Cardiac muscle cell (in vitro differentiated cells and primary cell): ENCODE measurements at places on chromosomes 3 and 15. TPM values are rescaled to one million over a fixed set of nuclear protein-coding genes. Genes with fewer than 3 reads are reported as not detected.
A peak's percentile ranks its signal among the peaks of the same experiment; 100 is the strongest.

GRCh38 chr3:143812481-143812880 is 35.8 kb downstream of the SLC9A9 start:
- no peak for DNase-seq

DNA sequence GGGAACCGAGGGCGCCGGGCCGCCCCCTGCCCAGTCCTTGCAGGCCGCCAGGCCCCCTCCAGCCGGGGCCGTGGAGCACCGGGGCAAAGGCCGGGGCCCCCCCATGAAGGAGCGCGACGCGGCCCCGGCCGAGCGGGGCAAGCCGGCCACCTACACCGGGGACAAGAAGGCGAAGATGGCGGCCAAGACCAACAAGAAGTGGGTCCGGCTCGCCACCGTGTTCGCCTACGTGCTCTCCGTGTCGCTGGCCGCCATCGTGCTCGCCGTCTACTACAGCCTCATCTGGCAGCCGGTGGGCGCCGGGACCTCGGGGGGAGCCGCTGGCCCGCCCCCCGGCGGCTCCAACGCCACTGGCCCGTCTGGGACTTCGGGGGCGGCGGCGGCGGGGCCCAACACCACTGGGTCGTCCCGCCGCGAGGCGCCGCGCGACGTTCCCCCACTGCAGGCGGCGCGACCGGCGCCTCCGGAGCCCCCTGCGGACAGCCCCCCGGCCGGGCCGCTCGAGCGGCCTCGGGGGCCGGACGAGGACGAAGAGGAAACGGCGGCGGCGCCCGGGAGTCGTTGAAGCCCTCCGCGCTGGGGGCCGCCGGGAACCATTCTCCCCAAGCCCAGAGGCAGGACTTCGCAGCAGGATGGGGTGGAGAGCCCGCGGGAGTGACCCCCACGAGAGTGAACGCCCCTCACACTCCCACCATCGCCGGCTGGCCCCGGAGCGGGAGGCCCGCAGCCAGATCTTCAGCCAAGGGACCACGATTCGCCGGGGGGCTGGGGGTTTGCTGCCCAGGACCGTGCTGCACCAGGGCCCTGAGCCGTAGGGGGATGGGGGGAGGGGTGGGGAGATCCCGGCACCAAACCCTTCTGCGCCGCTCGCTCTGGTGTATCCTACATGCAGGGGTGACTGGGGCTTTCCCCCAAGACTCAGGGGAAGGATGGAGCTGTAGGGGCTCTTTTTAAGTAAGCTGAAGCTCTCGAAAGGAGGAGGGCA is 753 bp downstream of the INAFM2 start:
- DNase-seq: no peak

DNA sequence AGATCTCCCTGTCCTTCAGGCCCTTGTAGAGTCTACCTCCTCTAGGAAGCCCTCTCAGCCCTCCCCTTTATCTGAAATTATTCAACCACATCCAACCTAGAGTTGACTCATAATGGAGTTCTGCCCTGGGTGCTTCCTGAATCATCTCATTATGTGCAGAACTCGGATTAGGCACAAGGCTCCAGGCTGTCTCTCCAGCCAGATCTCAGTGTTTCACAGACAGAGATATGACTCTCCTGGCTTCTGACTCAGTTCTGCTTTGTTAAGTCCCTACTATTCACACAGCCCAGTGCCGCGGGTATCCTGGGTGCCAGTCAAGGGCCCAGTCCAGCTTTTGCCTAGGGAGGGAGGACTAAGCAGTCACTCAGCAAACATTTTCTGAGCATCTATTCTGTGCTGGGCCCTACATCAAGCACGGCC is 9.3 kb downstream of the STRA6 start:
- peak; percentile 81 for DNase-seq

GRCh38 chr3:60298141-60298540 is 953.1 kb downstream of the FHIT start:
- DNase-seq: no peak

DNA sequence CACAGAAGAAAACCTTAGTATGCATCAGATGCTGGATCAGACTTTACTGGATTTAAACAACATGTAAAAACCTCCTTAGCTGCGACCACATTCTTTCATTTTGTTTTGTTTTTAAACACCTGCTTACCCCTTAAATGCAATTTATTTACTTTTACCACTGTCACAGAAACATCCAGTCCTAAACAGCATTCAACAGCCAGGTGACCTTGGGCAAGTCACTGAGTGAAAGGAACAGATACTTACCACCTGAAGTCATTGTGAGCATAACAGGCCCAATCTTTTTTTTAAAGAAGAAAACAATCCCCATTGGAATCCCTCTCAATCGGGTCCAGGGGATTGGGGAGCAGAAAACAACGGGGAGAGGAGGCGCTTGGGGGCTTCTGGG is 390 bp downstream of the STARD5 start:
- DNase-seq: no peak

- peak; percentile 93 for DNase-seq
Observed at GRCh38 chr3:126267169-126267975, 87.0 kb upstream of the ALDH1L1 start.

DNA sequence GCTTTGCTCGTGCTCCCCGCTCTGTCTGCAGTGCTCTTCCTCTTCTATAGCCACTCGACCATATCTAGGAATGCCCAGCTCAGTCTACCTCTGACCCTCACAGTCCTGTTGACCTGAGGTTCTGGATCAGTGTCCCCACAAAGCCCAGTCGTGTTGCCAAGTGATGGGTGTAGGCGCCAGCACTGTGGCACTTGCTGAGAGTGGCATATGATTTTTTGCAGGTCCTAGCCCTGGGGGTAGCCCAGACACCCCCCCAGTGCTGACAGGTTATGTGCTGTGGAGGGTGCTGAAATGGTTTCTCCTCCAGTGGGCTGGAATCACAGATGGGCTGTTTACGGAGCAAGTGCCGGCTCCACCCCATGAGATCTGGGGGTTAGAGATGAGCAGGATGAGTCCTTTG is 32.5 kb downstream of the ACAD9 start:
- DNase-seq: no peak

DNA sequence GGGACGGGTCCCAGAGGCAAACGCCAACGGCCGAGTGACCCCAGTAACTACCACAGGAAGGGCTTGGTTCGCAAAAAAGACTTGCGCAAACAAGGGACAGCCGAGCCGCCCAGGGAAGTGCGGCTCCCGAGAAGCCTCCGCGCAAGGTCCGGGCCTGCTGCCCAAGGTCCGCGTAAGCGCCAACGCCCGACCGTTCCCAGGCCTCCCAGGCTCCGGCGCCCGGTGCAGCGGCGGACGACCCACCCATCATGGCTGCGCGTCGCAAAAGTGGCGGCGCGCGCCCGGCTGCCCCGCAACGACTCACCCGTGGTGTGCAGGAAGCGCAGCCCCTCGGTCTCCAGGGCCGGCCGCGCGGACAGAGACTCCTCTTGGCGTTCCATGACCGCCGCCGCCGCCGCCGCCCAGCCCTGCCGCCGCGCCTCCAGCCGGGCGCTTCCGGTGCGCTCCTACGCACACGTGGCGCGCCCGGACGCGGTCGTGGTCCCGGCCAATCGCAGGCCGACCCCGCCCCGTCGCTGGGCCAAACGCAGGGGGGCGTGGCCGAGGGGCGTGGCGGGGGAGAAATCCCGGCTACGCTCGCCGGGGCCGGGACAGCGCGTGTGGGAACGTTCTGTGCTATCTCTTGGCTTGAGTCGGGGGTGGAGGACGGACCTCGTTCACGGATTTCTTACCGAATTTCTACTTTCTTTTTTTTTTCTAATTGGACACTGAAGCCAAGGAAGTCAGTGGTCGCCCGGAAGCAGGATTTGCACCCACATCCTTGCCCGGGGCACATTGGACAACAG is at the start of gene SELENOS:
SELENOS (minus strand) TSS at position 448 of the 785 bp plus-strand sequence; CDS start at position 380, 68 bp downstream.
- peak; percentile 96 for DNase-seq

GRCh38 chr15:66417736-66418135 is 31.0 kb downstream of the MAP2K1 start:
- DNase-seq: no peak

DNA sequence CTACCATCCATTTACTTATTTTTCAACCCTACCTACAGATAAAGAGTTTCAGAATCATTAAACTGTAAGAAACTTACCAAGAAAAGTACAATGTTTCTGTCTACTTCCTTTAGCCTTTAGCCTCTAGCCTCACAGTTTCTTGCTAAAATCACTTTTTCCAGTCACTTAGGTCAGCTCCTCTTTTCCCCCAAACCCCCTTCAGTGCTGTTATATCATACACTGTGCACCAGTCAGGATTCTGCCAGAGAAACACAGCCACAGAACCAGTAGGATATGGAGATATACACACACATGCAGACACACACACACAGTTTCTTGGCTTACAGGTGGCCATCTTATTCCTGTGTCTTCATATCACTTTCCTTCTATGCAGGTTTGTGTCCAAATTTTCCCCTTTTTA is 139.9 kb upstream of the LIPC start:
- no peak for DNase-seq

DNA sequence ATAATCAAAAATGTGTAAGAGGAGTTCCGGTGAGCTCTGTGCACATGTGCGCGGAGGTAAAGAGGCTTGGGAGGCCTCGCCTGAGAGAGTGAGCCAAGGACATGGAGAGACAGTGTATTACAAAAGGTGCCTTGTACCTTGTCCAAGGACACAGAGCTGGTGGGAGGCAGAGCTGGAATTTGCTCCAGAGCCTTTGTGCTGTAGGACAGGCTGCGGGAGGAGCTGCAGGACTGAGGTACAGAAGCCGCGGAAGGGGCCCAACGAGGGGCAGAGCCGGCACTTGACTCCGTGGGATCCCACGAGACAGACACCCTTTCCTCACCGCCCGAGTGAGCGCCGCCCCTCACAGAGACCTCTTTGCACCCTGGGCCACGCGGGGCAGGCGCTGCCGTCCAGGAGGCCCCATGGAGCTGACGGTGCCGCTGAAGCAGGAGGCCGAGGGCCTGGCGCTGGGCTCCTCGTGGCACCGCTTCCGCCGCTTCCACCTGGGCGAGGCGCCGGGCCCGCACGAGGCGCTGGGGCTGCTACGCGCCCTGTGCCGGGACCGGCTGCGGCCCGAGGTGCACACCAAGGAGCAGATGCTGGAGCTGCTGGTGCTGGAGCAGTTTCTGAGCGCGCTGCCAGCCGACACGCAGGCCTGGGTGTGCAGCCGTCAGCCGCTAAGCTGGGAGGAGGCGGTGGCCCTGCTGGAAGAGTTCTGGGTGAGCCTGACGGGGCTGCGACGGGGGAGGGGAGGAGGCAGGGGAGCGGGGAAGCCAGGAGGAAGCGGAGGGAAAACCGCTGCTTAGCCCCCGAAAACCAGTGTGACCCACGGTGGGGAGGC is 68.7 kb downstream of the SLTM start:
- DNase-seq: peak; percentile 13

GRCh38 chr3:14422016-14422963 is 19.9 kb downstream of the SLC6A6 start:
- no peak for DNase-seq

GRCh38 chr15:98177966-98178592 is 217.6 kb downstream of the ARRDC4 start:
- peak; percentile 66 for DNase-seq

GRCh38 chr3:4687167-4687566 is 194.0 kb downstream of the ITPR1 start:
- DNase-seq: no peak

DNA sequence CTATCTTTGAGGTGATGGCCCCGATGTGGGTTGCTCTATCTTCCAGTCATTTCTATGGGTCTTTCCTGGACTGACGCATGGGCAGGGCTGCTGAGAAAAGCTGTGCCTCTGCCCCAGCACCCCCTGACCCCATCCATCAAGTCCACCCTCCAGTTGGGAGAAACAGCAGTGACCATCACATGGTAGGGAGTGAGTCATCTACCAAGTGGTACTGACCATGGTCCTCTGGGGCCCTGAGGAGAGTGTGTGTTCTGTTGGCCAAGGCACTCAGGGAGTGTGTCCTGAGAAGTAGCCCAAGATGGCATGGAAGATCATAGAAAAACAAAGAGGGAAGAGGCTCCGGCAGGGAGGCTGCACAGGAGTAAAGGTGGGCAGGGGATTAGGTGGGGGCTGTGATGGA is 1.6 kb upstream of the DNAH1 start:
- peak; percentile 16 for DNase-seq

DNA sequence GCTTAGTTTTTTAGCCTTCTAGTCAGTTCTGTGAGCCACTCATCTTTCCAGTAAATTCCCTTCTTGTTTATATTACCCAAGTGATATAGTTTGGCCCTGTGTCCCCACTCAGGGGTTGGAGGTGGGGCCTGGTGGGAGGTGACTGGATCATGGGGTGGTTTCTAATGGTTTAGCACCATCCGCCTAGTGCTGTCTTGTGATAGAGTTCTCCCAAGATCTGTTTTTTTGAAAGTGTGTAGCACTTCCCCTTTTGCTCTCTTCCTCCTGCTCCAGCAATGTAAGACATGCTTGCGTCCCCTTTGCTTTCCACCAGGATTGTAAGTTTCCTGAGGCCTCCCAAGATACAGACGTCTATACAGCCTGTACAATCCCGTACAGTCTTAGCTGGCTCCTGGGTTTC is 53.7 kb upstream of the INO80 start:
- no peak for DNase-seq

- DNase-seq: no peak
Observed at GRCh38 chr3:196320137-196320536, 2.1 kb upstream of the DYNLT2B start.

DNA sequence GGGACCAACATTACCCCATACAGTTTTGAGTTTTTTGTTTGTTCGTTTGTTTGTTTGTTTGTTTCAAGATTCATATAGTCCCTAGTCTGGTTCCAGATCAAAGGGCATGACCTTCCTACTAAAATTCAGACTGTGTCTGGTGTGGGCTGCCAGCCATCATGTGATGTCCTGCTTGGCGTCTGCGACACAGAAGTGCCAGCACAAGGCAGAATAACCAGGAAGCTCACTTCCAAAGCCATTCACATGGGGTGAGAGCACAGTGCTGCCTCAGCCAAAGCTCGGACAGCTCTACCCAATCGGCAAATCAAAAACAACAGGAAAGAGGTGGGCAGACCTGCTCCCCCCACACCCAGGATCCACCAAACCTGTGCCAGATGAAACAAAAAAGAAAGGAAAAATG is 142.6 kb upstream of the THBS1 start:
- no peak for DNase-seq

DNA sequence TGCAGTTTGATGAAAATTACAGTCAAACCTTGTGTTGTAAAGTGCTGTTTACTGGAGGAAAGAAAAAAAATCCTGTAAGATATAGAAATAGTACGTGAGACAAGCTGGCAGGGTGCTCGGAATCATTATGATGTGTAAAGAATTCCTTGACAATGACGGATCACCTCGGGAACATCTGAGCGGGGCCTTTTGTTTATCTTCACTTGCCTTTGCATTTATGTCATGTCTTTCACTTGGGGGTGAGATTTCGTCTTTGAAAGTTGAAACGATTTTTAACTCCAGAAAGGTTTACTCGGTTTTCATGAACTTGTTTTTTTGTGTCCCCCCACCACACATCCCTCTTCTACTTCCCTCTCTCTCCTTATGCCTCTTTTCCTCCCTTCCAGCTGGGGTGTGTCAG is 128.3 kb upstream of the VEPH1 start:
- no peak for DNase-seq

DNA sequence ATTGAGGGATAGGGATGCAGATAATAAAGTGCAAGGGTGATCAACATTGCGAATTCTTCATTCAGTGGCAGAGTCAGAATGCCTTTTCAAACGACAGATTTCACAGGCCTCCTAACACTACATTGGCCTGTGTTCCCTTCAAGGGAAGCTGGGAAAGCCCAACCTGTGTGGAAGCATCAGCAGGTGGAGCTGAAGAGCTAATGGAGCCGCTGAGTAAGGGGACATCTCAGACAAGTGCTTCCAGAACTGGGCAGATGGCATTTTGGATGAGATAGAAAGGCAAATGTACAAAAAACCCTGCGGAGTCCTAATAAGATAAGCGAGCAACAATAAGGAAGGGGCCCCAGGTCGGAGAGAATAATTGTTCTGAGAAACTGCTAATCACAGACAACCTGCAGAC is 8.5 kb upstream of the SLC24A5 start:
- peak; percentile 60 for DNase-seq

Gene PPM1M
- total RNA-seq: 4.8 and 13.1 TPM in 2 replicates

Gene DET1
- total RNA-seq: 12.7 and 18.0 TPM in 2 replicates

Gene PDZRN3
- 81.9 and 94.7 TPM in 2 replicates for total RNA-seq

Gene CHRM5
- not detected in 2 replicates for total RNA-seq

Gene FRMD4B
- 50.6 and 78.7 TPM in 2 replicates for total RNA-seq
